Activated CD8-positive, alpha-beta T cell treated with anti-CD3 and anti-CD28 coated beads for 36 hours (primary cell): ENCODE measurements at places on chromosomes 3 and 15.

GRCh38 chr3:78940128-78940527 lies 827.7 kb downstream of the ROBO1 start:
- DNase-seq: no peak

DNA sequence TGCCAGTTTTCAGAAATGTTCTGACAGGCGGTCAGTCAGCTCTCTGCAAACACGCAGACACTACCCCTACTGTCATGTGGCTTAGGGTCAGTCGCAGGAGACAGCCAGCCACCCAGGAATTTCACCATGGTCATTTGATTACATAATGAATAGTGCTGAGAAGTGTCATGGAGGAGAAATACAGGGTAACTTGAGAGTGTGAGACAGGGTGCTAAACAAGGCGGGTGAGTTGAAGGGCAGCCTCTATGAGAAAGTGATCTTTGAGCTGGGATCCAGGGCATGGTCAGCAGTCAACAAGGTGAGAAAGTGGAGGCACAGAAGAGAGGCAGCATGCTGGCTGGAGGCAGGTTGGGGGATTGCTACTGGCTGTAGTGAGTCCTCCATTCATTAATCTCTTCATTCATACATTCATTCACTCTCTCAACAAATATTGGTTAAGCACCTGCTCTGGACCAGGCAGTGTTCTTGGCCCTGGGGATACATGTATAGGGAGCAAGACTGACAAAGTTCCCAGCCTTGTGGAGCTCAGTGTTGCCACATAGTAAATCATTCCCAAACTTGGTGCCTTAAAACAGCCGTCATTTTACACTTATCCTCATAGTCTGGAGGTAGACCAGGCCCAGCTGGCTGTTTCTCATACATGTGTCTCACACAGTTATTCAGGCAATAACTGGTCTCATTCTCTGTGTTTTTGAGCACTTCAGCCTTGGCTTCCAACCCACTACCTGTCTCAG lies 14.8 kb downstream of the PXYLP1 start:
- DNase-seq: no peak

- no peak for DNase-seq
Measured at GRCh38 chr3:125435231-125435630, 60.1 kb upstream of the ZNF148 start.

GRCh38 chr3:66138336-66139313 lies 82.2 kb upstream of the SLC25A26 start:
- peak; percentile 33 for DNase-seq

- DNase-seq: peak; percentile 61
Measured at GRCh38 chr15:101689901-101690300, 34.4 kb downstream of the TARS3 start.

GRCh38 chr15:98906712-98907083 lies 100.9 kb downstream of the PGPEP1L start:
- DNase-seq: no peak

- no peak for DNase-seq
Measured at GRCh38 chr3:37032961-37033360, 39.6 kb downstream of the MLH1 start.

- DNase-seq: no peak
Measured at GRCh38 chr15:91135201-91136130, 35.4 kb downstream of the SV2B start.

GRCh38 chr3:79415356-79415755 lies 352.4 kb downstream of the ROBO1 start:
- DNase-seq: no peak

DNA sequence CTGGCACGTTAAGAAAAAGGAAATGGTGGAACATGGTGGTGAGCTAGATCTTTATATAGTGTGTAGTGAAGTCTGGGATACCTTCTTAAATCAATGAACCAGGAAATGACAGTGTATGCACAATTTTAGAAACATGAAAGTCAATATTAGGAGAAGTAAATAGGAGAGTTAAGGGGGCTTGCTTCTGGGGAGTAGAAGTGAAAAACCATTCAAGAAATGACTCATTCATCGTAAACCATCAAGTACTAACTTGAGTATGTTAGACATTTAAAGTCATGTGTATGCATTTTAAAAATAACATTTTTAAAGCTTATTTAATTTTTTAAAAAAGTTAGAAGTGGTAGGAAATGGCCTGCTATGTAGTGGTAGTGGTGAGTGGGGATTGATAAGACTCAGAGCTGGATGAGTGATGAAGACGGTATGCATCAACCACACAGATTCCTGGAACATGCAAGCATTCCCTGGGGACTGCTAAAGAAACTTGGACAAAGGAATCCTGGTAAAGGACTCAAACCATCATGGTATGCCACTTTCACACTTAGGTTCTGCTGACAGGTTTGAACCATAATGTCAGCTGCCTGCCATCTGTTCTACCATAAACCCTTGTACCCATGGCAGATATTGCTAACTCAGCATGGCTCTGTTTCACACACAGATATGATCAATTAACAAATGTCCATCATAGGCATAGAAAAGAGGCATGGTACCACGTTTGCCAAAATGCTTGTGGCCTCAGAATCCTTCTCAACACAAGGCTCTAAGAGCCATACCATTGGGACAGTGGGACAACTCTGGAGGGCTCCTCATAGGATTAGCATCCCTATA lies 28.9 kb upstream of the MITF start:
- DNase-seq: no peak

DNA sequence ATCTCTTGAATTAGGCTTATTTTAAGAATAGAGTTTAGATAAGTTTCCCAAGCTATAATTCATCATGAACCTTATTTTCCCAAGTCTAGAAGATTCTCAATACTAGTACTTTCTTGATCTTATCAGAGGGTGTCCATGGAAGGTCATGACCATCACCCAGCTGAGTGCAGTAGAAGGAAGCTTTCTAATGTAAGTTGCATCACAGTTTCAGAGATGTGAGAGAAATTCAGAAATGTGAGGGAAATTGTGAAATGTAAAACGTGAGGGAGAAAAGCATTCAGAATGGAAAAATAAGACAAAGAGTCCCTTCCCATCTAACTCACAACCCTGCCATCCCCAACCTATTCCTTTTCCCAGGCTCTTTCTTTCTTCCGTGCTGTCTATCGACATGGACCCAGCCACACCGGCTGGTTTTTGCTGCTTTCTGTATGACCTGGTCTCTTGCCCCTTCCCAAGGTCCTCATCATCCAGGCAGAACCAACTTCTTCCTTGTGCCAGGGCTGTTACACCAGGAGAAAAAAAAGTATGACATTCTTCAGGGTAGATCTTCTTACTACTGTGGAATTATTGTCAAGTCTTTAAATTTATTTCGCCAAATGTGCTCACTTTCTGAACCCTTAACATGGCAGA lies 6.7 kb downstream of the CAPN3 start:
- no peak for DNase-seq

- DNase-seq: no peak
Measured at GRCh38 chr3:72912532-72912931, 24.7 kb downstream of the GXYLT2 start.
